ENCODE measurements at places on chromosomes 2 and 18. TPM values are rescaled to one million over a fixed set of nuclear protein-coding genes. Genes with fewer than 3 reads are reported as not detected.
A peak's percentile ranks its signal among the peaks of the same experiment; 100 is the strongest.

Gene SLC30A3
- 2.5 TPM for total RNA-seq

Gene RNF125
- total RNA-seq: 9.4 TPM

DNA sequence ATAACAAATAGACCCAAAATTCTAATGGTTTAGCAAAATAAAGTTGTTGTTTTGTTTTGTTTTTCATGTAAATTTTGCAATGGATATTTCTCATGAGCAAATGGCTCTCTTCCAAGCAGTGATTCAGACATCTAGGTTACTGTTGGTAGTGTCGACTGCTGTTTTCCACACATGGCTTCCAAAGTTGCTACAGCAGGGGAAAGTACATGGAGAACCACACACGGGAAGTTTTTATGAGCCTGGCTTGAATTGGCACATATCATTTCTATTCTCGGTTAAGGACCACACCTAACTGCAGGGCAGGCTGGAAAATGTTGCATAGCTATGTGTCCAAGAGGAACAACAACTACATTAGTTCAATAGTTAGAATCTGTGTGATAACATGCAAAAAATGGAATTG, 262.1 kb downstream of the GALNT13 start:
- H3K4me3 ChIP-seq: no peak overlapping the region
- no peaks in the 10 kb centered on the region for H3K36me3 ChIP-seq
- no peak for DNase-seq
- H3K27ac ChIP-seq: no peak overlapping the region
- H3K4me1 ChIP-seq: no peaks in the 10 kb centered on the region
- H3K27me3 ChIP-seq: no peaks in the 10 kb centered on the region

Gene ALK
- not detected for total RNA-seq

- no peaks in the 10 kb centered on the region for H3K27me3 ChIP-seq
- no peak for DNase-seq
- no peaks in the 10 kb centered on the region for H3K36me3 ChIP-seq
- H3K27ac ChIP-seq: no peak overlapping the region
- no peaks in the 10 kb centered on the region for H3K4me1 ChIP-seq
Measured at GRCh38 chr18:52749542-52749941, 409.5 kb downstream of the DCC start.

DNA sequence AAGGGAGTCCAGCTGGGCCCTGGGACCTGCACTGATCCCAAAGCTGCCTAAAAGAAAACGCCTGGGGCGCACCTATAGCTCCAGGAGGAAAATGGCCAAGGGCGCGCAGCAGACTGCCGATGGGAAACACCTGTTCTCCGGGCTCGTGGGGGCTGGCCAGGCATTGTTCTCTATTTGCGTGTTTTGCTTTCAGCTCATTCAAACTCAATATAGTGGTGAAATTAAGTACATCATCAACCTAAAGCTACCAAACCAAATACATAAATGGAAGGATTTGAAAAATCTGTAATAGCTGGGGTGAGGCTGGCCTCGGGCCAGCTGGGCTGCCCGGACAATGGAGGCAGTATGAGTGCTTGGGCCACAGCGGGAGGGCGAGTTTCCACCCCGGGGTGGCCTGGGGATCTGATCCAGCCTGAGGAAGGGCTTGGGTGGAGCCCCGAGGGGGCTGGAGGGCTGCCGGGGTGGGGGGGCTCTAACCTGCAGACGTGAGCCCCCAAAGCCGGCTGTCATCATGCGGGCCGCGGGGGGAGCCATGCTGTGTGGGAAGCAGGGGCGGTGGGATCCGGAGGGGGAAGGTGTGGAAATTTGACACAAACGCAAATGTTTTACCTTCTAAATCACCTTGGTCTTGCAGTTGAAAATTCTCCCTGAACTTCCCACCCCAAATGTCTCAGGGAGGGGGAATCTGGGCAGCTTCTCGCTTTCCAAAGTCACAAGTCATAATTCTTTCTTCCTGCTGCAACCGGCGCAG, 77.6 kb downstream of the ASB1 start:
- H3K4me1 ChIP-seq: no peaks in the 10 kb centered on the region
- peak; percentile 18 for DNase-seq
- H3K36me3 ChIP-seq: peaks cover 3% of the 10 kb centered on the region
- no peaks in the 10 kb centered on the region for H3K27me3 ChIP-seq
- no peak overlapping the region for H3K4me3 ChIP-seq

DNA sequence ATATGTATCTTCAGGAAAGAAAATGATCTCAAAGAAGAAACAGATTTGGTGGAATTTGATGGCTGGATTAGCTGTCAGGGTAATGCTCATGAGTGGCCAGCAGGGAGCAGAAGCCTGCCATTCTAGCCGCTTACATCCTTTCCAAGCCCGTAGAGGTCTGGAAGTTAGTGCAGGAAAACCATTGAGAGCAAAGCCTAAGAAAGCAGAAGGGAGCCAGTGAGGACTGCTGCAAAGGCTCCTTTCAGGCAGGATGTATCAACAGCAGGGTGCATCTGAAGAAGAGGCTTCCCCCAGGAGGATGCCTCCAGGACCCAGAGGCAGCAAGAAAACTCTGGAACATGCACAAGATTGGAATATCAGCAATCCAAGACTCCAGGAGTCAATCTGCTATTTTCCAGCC, 22.9 kb upstream of the LBH start:
- peak; percentile 84 for DNase-seq
- H3K36me3 ChIP-seq: no peaks in the 10 kb centered on the region
- no peaks in the 10 kb centered on the region for H3K4me1 ChIP-seq
- H3K4me3 ChIP-seq: no peak overlapping the region
- no peak overlapping the region for H3K27ac ChIP-seq

Gene TRIB2
- 36.2 TPM for total RNA-seq

Gene MPP4
- not detected for total RNA-seq
